ENCODE measurements at places on chromosomes 7 and 10.

GRCh38 chr10:82934429-82934828, 1059.4 kb downstream of the NRG3 start:
- DNase-seq: no peak

DNA sequence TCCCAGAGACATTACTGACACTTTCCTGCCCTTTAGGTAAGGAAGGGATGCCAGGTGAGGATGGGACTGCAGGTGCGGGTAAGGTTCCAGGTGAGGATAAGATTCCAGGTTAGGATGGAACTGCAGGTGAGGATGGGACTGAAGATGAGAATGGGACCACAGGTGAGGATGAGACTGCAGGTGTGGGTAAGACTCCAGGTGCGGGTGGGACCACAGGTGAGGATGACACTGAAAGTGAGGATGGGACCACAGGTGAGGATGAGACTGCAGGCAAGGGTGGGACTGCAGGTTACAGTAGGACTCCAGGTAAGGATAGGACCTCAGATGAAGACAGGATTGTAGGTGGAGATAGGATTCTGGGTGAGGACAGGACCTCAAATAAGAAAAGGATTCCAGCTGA, 322.3 kb downstream of the WDR37 start:
- DNase-seq: no peak

DNA sequence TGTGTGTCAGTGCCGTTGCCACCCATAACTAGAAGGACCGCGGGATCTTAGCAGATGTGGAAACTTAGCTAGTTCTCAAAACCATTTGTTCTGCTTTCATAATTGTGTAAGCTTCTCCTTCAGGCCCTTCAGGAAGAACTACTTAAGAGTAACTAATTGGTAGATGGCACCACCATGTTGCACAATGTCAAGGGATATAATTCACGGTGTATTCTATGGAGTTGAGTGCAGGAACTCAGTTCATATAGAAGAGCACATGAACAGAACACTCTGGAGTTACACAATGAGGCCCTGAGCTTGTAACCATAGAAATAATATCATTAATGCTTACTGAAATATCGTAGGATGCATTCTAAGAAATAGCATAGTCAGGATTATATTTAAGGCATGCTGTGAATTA, 126.5 kb upstream of the GAD2 start:
- DNase-seq: no peak

DNA sequence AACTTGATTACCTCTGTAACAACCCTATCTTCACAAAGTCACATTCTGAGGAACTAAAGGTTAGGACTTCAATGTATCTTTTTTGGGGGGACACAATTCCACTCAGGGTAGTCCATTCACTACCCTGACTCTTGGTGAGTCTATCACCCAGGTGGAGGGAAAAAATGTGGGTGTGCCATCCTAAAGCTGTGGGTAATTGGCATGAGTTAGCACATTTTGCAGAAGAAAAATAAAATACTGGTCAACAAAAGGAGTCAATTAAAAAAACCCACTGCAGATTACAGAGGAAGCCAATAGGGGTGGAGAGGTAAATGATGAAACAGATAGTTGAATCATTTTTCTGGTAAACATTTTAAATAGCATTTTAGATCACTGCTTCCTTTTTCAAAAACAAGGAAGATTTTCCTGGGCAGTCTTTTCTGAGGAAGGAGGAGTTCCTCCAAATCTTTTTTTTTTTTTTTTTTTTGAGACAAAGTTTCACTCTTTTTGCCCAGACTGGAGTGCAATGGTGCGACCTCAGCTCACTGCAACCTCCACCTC, 5.1 kb upstream of the BLVRA start:
- no peak for DNase-seq

GRCh38 chr10:93926613-93927012, 32.8 kb downstream of the SLC35G1 start:
- DNase-seq: no peak

- no peak for DNase-seq
Observed at GRCh38 chr7:64775289-64775688, 18.9 kb upstream of the ZNF138 start.

- no peak for DNase-seq
Observed at GRCh38 chr10:84706875-84707274, 378.5 kb downstream of the CCSER2 start.

- DNase-seq: no peak
Observed at GRCh38 chr7:151191544-151191943, 4.5 kb upstream of the ASB10 start.

DNA sequence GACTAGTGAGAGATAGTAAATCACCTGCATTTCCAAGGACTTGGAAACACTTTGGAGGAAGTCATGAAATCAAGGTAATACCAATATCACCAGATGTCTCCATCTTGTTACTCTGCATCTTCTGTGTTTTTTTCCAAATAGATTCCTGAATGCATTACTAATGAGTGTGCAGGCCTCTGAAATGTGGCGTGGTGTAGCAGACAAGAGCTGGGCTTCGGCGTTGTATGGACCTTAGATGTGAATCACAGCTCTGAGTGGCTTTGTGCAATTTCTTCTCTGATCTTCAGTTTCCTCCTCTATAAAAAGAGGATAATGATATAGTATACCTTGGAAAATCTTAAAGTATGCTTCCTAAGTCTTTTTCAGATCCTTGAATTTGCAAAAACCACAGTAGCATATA, 9.6 kb upstream of the MYPN start:
- DNase-seq: no peak

DNA sequence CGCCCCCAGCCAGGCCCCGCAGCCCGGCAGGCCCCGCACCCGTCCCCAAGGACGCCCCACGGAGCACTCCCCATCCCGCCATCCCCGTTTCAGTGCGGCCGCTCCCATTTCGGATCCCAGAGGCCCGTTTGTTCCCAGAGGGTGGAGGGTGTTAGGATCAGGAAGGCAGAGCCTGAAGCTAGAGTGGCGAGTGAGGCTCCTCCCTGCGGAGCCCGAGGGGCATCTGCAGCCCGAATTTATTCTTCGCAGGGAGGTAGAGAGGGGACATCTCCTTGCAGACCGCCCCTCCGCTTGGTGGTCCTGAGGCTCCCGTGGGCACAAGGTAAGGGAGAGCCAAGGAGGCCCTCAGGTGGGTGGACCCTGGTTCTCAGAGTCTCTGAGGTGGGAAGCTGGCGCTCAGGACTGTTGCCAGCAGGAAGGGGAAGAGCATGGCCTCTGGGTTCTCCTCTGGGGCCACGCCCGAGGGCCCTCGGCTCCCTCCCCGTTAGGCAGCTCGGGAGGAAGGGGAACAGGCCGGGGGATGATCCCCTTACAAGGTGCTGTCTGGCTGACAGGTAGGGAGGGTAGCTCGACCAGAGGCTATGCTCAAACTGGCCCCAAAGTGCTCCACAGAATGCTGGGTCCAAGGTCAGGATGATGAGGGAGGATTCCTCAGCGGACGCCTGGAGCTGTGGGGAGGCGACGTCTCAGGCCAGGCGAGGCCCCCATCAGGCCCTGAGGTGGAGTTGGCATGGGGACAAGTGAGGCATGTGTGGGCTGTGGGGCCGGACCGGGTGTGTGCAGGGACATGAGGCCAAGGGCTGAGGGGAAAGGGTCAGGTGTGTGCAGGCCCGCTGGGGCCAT, 17.4 kb downstream of the POLL start:
- no peak for DNase-seq

DNA sequence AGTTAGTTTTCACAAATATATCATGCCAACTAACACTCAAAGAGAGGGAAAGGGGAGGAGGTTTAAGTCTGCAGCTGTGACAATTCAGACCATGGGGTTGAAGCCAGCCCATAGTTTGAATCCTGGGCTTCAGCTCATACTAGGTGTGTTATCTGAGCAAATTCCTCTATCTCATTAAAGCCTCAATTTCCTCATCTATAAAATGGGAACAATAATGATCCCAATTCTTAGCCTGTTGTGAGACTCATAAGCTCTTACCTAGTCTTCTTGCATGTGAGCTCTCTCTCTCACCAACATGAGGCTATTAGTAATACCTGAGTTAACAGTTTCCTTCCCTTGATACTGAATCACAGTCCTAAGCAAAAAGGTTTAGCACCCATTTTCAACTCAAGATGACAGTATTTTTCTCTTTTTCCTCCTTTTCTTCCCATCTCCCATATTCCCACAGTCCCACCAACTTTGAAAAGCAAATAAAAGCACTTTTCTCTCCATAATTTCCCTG, 49.8 kb downstream of the NUDCD3 start:
- DNase-seq: no peak

DNA sequence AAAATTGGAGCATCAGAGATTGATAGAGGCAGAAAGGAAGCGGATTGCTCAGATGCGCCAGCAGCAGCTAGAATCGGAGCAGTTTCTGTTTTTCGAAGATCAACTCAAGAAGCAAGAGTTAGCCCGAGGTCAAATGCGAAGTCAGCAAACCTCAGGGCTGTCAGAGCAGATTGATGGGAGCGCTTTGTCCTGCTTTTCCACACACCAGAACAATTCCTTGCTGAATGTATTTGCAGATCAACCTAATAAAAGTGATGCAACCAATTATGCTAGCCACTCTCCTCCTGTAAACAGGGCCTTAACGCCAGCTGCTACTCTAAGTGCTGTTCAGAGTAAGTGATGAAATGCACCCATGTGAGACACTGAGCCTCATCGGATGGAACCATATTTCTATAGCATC, 33.1 kb downstream of the STAMBPL1 start:
- no peak for DNase-seq

DNA sequence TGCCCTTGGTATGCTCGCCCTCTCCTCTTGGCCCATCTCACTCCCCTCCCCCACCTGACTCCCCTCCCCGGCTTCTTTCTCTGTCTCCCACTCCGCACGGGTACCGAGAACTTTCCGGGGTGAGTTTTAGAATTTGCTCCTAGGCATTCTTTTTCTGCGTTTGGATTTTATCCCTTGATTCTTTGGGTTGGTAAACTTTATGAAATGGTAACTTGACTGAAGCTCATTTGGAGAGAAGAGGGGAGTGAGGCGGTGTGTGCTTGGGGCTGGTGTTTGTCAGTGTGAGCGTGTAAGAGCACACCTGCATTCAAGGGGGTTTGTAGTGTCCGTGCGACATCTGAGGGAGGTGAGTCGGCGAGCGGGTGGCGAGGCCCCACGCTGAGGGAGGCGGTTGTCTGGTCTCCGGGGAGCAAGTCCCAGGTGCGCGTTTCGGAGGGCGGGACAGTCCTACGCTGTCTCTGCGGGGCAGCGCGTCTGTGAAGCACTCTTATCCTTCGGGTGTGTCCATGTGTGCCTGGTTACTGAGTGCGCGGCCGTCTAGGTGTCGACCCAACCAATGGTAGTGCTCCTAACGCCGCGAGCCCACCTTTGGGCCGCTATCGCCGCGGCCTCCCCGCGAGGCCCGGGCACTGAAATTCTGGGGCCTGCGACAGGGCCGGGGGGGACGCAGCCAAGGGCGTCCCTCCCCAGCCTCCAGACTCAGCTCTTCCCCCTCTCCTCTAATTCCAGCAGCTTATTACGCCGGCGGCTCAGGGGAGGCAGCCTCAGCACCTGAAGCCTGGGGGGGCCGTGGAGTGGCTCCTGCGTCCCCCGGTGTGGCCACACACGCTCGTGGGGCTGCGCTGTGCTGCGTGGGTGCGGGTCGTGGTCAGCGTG, 2.6 kb upstream of the ZNF503 start:
- no peak for DNase-seq

GRCh38 chr10:124552691-124553276, 91.2 kb downstream of the LHPP start:
- DNase-seq: no peak

DNA sequence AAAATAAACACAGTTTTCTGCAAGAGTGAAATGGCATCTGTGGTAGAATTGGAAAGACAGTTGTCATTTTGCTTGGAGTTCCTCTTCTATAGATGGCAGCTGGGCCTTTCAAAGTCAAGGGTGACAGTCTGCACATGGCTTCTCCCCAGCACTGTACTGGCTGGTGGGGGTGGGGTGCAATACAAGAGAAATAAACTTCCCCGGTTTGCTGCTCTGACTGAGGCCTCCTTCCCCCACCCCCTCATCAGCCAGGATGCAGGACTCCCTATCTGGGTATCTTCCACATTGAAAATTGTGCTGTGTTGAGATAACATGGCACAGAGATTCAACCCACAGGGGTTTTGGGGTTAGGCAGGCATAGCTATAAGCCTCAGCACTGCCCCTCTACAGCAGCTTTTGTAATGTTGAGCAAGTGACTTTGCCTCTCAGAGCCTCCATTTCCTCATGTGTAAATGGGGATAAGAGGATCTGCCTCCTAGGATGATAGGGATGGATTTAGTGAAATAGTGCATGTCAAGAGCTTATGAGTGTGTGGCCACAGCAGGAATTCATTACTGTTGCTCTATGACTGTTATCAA, 85.8 kb upstream of the WDR11 start:
- no peak for DNase-seq

DNA sequence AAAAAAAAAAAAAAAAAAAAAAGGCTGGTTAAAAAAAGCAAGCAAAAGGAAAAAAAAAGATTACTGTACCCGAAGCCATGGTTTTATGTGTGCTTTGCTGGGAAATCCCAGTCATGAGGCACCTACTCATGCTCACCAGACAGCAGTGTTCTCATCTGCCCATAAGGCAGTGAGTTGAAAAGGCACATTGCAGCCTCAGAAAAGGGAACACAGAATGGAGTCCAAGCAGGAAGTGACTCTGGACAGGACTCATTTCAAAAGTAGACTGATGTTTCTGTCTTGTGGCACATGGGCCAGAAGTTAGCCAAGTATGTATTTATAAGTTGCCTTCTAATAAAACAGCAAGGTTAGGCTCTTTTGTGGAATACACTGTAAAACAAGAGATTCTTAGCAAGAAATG, 40.2 kb downstream of the PDSS1 start:
- no peak for DNase-seq

DNA sequence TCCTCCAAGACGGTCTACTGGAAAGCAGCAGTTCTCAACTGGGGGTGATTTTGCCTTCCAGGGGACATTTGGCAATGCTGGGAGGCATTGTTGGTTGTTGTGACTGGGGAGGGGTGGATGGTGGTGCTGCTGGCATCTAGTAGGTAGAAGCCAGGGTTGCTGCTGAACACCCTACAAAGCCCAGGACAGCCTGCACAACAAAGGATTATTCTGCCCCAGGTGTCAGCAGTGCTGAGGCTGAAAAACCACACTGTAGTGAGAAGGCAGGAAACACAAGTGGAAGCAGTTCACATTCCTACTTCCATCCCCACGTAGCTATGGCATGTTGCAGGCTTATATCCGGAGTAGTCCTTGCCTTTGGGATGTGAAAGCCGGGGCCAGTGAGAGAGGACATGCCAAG, 86.9 kb downstream of the AOAH start:
- no peak for DNase-seq

DNA sequence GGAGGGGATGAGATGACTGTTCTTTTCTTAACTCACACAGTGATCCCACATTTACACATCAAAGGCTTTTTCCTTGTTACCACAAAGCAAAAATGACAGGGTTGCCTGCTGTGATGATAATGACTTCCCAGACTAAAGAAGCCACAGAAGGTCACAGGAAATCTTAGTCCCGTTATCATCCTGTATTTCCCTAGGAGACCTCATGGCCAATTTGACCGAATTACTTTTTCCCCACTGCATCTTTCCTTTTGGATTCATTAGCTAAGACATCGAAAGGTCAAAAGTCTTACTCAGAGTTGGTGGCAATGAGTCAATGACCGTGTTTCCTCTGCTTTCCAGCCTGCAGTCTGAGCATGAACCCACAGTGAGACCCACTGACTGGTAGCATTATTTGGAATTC, 130.1 kb upstream of the INHBA start:
- no peak for DNase-seq
